Stimulated activated CD8-positive, alpha-beta memory T cell treated with anti-CD3 and anti-CD28 coated beads, Interleukin-4, amount 100 ng/mL, for 24 hours (primary cell): ENCODE measurements at places on chromosomes 5 and 9.
A peak's percentile ranks its signal among the peaks of the same experiment; 100 is the strongest.

DNA sequence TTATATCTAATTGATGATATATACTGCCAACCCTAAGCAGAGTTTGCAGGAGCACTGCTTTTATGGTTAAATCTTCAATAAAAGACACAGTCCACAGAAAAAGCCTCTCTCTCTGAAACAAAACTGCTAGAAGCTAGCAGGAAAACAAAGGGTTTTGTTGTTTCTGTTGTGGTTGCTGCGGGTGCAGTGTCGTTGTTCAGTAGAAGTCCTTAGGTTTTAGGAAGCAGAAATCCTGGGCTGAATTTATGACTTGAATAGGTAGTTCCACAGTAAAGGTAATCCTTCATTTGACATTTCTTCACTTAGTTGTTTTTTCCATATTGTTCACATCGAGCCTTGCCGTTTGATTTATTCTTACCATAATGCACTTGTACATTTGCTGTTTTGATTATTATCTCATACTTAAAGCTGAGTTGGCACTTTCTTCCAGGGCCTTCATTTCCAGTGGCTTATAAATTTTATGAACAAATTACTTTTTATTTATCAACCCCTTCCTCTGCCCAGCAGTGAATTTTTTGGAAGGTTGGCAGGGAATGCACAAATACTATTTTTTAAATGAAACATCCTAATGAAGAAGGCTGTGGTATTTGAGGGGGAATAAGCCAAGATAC, 209.6 kb upstream of the SLC30A5 start:
- DNase-seq: no peak

GRCh38 chr5:174448662-174449061, 275.7 kb upstream of the MSX2 start:
- no peak for DNase-seq

DNA sequence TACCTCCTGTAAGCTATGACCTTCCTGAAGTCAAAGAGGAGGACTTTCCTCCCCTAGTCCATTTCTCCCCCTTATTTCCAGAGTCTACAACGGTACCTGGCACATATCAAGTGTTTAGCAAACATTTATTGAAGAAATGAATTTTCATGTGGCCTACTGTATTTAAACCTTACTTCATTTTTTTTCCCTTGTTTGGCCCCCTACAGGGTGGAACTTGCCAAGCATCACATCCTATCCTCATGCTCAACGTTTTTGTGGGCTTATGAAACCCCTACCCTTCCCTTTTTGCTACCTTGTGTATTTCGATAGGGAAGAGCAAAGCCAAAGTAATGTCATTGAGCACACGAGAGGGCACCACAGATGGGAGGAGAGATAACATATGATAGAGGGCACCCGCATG, 1857.8 kb upstream of the WWC1 start:
- no peak for DNase-seq

GRCh38 chr9:110036286-110036685, 171.7 kb downstream of the C9orf152 start:
- no peak for DNase-seq

DNA sequence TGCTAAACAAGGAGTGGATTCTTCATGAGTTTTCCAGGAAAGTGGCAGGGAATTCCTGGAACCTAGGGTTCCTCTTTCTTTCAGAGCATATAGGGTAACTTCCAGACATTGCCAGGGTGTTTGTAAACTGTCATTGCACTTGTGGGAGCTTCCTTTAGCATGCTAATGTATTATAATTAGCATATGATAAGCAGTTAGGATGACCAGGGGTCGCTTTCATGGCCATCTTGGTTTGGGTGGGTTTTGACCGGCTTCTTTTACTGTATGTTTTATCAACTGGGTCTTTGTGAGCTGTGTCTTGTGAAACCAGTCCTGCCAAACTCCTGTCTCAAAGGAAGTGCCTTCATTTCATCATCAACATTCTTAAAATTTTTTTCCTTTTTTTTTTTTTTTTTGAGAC, 11.9 kb upstream of the MELK start:
- no peak for DNase-seq

GRCh38 chr5:136182618-136183017, 10.3 kb downstream of the SMIM32 start:
- no peak for DNase-seq

GRCh38 chr5:4199049-4199841, 603.6 kb downstream of the IRX1 start:
- no peak for DNase-seq

DNA sequence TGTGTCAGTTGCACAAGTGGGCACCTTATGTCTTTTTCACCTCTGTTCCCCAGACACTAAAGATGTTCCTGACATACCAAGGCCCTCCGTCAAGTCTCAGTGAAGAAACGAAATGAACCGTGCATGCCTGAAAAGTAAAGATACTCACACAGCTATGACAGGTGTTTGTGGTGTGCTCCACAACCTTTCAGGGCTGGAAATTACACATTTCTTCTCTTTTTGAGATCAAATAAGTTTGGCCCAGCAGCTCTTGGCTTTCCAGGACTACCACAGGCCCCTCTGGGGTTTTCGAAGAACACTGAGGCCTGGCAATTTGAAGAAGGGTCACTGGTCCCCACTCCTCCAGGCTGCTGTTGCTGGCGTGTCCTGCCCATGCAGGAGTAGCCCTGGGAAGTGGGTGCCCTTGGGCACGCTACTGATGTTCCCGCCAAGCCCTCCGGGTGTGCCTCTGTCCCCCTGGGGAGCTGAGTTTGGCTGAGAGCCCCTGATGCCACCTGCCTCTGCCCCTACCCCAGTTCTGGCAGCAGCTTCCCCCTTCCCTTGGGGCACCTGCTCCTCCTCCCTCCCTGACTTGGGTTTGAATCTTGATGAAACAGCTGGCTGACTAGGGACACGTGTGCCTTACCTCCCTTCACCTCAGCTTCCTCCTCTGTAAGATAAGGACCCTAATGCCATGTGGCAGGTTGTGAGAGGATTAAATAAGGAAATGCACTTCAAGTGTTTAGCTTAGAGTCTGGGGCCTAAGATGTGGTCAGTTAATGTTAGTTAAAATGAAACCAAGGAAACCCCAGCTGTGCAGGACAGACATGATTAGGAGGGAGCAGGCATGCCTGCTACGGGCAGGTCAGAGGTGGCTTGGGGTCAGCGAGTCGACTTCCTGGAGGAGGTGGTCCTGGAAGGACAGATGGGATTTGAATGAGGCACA, 49.1 kb upstream of the GADD45G start:
- DNase-seq: no peak

DNA sequence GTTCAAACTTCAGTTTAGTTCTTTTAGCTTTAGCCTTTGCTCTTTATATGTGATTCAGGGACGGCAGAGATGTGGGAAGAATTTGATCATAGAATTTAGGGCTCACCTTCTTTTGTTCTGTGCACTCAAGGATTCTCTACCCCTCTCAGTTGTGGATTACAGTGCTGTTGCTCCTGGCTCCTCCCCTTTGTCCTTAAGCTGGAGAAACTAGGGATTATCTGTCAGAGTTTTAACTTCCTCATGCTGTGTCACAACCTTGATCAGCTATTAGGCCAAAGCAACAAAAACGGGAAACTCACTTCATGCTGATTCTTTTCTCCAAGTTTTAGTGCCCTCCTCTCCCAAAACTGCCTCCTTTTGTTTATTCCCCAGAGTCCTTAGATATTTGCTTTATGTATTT, 13.0 kb upstream of the PCDHAC2 start:
- no peak for DNase-seq

GRCh38 chr5:137737349-137738131, 1.7 kb upstream of the KLHL3 start:
- DNase-seq: no peak

DNA sequence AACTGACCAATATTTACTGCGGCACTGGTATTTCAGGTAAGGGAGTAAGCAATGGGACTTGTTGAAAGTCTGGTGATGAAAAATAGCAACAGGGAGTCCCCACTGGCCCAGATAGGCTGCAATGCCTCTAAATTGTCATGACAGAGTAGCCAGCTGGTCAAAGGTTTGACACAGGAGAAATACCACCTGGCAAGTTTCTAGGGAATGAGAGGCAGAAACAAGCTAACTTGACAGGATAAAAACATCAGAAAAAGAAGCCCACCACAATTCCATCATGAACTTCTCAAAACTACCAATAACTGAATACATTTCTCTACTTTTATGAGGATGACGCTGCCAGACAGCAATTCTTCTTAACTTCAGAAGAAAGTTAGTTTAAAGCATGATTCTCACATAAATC, 99.8 kb downstream of the STRBP start:
- DNase-seq: no peak

GRCh38 chr5:91313757-91314673, 69.1 kb downstream of the ARRDC3 start:
- peak; percentile 67 for DNase-seq

GRCh38 chr9:97758334-97758916, 61.3 kb upstream of the XPA start:
- DNase-seq: no peak

DNA sequence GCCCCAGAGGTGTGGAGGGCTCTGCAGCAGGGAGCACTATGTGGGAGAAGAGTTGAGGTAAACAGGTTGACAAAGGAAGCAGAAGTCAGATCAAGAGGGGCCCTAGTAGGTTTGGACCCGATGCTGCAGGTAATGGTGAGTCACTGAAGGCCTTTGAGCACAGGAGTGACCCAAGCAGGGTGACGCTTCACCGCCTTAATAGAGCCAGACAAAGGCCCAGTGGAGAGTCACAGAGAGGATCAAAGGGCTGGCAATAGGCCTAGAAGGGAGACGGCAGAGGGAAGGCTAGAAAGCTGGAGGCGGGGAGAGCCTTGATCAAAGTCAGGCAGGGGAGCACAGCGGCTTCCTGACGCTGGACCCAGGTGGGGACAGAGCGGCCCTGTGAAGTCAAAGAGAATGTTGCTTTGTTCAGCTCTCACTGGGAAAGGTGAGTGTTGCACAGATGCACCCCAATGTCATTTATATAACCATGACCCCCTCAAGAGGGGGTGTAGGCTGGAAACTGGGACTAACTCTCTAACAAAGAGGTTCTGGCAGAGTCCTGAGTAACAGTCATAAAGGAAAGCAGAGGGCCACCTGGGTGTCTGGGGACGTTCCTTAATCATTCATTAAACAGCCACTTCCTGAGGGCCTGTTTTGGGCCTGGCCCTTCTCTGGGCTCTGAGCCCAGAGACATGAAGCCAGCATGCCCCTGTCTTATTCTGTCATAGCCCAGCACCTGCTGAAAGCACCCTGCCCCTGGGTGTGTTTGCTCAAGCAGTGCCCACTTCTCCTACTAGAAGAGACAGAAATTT, 9.8 kb upstream of the CPLX2 start:
- DNase-seq: no peak

DNA sequence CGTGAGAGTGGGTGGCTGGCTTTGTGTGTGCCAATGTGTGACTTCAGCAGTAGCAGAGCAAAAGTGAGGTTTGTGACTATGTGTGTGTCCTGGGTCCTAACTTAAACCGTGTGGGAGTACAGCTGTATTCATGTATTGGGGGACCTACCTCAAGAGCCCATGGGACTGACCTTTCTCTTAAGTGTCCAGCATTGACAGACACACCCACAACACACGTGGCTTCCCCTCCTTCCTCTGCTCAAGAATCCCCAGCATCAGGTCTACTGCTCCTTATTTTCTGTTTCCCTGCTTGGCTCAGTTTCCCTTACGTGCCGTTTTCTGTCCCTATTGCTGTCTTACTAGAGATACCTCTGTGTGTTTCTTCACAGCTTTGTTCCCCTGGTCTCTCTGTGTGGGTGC, 616 bp downstream of the IL11RA start:
- DNase-seq: no peak

- DNase-seq: no peak
Measured at GRCh38 chr9:137630679-137631078, 11.9 kb downstream of the EHMT1 start.

GRCh38 chr9:29850664-29851063, 2277.4 kb upstream of the C9orf72 start:
- DNase-seq: no peak

- no peak for DNase-seq
Measured at GRCh38 chr9:126403397-126403796, 76.8 kb downstream of the MVB12B start.

GRCh38 chr5:164115420-164115819, 610.0 kb downstream of the MAT2B start:
- no peak for DNase-seq

GRCh38 chr5:10793785-10794184, 32.8 kb upstream of the DAP start:
- DNase-seq: no peak

DNA sequence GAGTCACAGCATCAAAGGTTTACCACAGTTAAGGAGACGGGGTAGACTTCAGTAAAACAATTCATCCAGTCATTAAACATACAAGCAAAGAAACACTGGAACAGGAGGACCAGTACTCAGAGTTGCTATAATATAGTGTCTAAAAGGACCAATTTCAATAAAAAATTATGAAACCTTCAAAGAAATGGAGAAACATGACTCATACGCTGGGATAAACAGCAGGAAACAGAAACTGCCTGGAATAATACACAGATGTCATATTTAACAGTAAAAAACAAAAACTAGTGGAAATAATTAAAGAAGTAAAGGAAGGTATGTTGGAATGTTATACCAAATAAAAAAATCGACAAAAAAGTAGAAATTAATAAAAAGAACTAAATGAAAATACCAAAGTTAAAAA, 1075.9 kb downstream of the NR2F1-AS1 start:
- DNase-seq: no peak

DNA sequence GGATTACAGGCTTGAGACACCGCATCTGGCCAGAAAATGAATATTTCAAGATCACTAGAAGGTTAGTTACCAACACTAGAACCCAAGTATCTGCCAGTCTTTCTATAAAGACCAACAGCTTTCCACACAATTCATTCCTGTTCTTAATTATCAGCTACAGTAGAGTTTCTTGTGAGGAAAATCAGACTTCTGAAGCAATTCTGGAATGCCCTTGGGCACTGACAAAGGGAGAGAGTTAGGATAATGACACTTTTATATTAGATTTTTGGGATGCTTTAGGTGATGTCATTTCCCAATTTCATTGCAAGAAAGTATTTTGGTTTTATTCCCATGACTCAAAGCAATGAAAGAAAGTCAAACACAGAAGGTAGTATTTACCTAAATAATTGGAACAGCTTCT, 497.0 kb upstream of the TUSC1 start:
- no peak for DNase-seq

DNA sequence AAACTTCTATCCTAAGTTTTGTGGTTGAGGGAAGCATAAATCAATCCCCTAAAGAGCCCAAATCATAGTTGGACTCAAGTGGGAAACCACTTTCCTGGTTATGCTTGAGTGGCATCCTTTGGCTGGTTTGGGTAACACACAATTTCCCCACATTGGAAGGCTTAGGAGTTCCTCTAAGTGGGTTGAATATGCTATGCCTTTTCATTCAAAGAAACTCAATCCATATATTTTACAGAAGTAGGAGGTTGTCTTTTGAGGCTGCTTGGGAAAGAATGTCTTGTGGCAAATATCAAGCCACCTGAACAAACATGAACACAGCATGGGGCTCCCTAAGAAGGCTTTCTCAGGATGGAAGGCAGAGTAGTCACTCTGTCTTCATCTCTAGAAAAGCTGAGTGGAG, 121.1 kb downstream of the SPATA31D1 start:
- DNase-seq: no peak

DNA sequence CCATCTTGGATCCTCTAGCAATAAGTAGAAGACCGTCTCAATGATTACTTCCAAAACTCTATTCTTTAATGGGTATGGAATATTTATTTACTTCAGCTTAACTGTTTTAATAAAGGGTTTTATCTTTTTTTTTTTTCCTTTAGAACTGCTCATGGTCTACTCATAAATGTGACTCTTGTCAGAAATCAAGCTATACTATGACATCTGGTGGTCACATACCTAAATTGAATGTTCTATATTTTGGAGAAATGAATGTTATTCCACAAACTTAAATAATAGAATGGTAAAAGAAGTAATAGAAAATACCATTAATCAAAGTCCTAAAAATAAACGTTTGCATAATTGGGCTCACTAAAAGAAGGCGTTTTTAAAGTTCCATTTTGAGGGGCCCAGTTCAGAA, 131.2 kb upstream of the PLCXD3 start:
- no peak for DNase-seq

GRCh38 chr5:78738693-78739300, 90.2 kb upstream of the LHFPL2 start:
- DNase-seq: no peak
